Hippocampal formation (tissue), 2 donors: ENCODE measurements at places on chromosomes 13 and 19.

DNA sequence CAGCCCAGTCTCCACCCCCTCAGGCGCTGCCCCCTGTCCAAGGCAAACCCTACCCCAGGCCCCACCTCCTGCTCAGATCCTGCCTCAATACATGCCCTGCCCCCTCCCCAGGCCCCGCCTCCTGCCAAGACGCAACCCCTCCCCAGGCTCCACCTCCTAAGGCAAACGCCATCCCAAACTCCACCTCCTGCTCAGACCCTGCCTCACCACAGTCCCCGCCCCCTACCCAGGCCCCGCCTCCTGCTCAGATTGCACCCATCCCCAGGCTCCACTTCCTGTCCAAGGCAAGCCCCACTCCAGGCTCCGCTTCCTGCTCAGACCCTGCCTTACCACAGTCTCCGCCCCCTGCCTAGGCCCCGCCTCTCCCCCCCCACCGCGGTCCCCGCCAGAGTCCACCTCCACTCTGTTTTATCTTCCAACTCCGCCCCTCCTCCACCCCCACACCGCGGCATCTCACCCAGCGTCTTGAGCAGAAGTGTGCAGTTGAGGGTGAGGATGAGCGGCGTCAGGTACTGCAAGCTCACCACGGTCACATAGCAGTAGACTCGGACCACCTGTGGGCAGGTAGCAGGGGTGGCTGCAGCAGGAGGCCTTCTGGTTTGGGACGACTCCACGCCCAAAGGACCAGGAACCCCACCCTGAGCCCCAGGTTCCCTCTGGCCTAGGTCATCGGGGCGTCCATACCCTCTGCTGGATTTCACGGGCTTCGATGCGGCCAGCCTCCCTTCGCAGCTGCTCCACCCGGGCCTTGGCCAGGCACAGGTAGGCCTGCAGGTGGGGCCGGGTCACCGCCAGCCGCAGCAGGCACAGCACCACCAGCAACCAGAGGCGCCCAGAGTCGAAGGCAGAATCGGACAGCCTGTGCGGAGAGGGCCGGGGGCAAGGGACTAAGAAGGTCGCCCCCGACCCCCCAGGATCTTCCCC is 17.7 kb downstream of the TMEM161A start:
- DNase-seq, result no peak

DNA sequence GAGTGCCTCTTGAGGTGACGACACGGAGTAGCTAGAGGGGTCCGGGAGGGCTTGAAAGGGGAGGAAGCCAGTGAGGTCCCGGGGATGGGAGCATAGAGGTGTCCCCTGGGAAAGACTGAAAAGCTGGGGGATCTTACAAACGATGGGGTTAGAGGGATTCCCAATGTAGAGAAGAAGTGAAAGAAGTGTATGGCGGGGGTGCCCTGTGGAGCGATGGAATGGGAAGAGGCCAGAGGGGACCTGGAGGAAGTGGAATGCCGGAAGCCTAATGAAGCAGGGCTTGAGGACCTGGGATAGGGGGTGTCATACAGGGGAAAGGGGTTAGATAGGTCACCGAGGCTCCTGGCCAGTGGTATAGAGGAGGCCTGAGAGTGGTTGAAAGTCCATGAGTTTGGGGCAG is 580 bp downstream of the AP2A1 start:
- no peak for DNase-seq

DNA sequence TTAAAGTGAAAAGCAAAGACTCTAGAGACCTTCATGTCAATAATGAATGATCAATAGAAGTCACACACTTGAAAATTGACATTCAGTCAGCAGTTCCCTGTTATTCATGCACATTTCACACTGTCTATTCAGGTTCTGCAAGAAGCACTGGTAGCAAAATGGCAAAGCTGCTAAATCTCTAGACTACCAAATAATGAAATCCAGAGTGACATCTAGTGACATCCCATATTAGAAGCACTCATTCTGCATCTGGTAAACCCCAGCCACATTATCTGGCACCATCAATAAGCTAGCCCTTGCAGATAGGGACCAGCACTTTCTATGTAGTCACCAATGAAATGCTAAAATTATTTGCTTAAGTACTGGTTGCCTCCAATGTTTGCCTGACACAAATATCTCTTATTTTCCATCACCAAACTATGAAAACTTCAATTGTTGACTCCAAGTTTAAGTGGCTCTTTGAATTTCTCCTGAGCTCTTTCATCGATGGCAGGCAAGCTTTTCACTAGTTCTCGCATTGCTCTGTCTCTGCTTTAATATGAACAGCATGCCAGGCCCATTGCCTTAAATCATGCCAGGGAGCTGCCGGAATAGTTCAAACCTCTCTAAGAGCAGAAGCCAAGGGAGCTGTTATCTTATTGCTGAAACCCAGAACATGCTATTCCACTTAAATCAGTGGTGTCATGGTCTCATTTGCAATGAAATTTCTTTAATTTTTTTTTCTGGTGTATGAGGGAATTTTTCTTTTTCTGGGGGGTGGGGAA is 409.9 kb downstream of the MZT1 start:
- DNase-seq, result no peak

GRCh38 chr13:67226696-67227095 is 3.4 kb downstream of the PCDH9 start:
- no peak for DNase-seq

- DNase-seq, result no peak
Observed at GRCh38 chr13:46388846-46389245, 1.8 kb upstream of the RUBCNL start.

GRCh38 chr13:106274551-106275203 is 260.8 kb downstream of the EFNB2 start:
- DNase-seq, result no peak

- DNase-seq, result no peak
Observed at GRCh38 chr19:47465957-47466356, 5.7 kb downstream of the SLC8A2 start.

DNA sequence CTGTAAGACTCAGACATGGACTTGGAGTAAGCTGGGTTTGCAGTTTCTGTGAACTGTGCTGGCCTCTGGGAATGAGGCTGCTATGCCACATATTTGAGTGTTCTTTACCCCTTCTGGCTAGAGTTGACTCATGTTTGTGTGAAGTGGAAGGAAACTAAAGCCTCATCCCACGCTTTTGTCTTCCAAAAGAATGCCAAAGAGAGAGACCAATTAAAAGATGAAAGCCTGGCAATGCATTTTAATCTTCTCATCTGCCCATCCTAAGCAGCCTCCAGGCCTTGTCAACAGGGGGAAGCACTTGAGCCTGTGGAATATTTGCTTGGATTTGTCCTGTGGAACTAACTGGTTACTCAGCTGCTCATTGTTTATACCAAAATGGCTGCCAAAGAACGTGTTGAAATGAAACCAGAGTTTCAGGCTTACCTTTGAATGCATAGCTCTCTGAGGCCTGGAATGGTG is 49.1 kb downstream of the LMO7 start:
- no peak for DNase-seq

DNA sequence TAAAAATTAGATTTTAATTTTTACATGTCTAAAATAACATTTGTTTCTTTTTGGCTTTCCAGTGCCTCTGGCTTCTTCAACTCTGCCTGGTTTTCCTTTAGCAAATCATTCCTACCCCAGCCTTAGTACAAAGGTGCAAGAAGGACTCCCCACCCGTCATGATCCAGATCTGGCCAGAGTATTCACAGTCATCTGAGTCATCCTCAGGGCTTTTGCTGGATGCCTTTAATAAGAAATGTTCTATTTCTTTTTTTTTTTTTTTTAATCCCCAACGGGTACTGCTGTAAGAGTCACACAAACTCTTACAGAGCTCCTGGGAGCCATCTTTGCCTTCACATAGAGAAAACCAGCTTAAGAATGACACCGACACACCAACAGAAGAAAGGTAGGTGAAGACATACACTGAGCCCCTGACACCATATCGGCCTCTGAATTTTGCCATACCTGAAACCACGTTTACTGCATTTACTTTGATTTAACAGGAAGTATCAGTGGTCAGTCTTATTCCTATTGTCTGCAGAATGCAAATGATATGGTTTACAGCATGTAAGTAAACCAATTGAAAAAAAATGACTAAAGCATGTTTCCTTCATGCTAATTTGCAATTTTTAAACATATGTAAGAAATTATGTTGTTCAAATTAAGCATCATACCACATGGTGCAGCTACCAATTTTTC is 184.4 kb downstream of the NALCN start:
- DNase-seq, result no peak

DNA sequence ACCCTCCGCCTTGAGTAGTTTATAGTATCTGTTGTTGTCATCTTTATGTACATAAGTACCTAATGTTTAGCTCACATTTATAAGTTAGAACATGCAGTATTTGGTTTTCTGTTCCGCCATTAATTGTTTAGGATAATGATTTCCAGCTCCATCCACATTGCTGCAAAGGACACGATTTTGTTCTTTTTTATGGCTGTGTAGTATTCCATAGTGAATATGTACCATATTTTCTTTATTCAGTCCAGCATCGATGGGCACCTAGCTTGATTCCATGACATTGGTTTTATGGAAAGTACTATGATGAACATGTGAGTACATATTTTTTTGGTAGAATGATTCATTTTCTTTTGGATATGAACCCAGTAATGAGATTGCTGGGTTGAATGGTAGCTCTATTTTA is 174.4 kb upstream of the SPRY2 start:
- no peak for DNase-seq

DNA sequence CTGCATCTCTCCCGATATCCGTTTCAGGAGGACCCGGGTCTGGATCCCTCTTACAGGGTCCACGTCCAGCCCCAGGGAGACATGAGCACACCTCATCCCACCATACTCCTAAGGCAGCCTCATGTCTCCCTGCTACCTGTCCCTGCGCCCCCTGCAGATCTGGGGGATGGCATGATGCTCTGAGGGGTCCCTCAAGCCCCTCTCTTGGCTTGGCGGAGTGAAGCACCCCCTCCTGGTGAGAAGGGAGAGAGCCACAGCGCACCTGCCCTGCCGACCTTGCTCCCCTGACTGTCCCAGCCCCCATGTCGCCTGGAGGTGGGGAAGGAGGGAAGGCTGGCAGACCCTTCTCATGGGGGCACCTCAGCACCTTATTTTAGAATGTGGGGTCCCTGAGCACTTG is 21.5 kb upstream of the ARHGEF7 start:
- no peak for DNase-seq

DNA sequence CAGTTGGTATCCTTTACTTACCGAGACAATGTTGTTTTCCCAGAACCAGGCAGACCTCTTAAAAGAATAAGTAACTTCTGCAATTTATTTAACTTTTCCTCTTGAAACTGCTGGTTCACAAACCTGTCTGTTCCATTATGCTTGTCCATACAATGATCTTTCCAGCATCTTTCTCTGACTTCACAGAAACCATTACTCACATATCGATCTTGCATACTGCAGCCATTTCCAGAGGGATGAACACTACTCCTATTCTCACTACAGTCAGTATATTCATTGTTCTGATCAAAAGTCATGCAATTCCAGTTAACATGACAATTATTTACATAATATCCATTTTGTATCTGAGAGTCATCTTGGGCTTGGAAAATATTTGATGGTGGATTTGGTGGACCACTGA is 2.8 kb downstream of the N4BP2L2 start:
- DNase-seq, result no peak

DNA sequence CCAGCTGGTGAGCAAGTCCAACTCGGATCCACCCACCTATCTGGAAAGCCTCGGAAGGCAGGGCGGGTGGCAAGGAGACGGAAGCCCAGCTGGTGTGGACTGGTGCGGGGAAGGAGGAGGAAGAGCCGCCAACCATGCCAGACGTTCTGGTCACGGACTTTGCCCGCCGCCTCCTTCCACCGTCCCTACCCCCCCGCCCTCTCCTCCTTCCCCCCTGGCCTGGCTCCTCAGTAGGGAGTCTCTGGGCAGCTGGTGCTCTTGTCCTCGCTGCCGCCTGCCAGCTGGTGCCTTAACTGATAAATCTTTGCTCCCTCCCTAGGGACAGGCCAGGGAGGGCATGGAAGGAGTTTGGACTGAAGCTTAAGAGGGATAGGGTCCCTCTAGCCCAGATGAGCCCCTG is 4.8 kb downstream of the SYNGR4 start:
- no peak for DNase-seq

- DNase-seq, result no peak
Observed at GRCh38 chr19:52533901-52534300, 6.4 kb downstream of the ZNF808 start.

- DNase-seq, result no peak
Observed at GRCh38 chr13:50523307-50523706, 320.2 kb downstream of the DLEU7 start.

DNA sequence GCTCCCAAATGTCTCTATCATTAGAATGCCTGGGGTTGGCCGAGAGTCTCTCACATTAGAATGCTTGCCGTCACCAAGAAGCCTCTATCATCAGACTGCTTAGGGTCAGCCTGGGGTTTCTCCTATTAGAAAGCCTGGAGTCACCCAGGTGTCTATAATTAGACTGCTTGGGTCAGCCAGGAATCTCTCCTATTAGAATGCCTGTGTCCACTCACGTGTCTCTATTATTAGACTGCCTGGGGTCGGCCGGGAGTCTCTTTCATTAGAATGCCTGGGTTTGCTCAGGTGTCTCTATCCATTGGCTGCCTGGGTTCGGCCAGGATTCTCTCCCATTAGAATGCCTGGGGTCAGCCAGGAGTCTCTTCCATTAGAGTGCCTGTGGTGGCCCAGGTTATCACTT is 1453.1 kb downstream of the UQCRFS1 start:
- DNase-seq, result no peak

DNA sequence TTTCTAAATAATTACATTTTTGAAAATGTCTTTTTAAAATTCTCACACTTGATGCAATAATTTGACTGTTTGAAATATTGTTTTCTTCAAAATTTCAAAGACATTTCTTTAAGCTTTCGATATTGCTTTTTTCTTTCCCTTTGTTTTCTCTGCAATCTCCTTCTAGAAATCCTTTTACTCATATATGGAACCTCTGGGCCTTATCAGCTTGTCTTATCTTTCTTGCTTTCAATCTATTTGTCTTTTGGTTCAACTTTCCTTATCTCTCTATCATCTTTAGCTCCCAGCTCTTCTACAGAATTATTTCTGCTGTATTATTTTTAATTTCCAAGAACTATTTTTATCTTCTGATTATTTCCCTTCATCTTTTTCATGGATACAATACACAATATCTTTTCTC is 80.7 kb upstream of the DIAPH3 start:
- no peak for DNase-seq

DNA sequence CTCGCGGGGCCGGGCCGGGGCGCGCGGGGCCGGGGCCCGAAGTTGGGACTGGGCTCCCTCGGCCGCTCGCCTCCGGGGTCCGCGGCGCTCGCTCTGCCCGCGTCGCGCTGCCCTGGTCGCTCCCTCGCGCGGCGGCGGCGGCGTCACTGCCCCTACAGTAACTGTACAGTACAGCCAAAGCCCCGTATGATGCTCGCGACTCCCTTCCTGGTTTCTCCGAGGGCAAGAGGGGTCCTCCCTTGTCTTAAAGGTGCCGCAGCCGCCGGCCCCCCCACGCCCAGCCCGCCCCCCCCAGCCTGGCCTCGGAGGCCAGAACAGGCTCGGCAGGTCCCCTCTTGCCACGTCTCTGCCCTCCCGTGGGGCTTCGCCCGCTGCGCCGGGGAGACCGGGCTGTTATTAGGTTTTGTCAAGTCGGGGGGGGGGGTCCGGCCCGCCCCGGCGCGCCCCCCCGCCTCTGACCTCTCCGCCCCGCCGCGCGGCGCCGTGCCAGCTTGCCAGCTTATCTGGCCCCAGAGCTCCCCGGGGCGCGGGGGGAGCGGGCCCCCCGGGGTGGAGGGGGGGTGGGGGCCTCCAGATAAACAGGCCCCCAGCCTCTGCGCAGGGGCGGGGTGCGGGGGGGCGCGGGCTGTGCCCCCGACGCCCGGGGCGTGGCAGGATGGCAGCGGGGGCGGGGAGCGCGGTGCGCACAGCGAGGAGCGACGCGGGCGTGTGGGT is at the start of gene ZBTB7A:
Gene ZBTB7A (minus strand): TSS at position 218 of the 714 bp plus-strand sequence. CDS start 11,667 bp downstream, outside the sequence.
- peak; percentile 71 for DNase-seq
